Ureter (tissue), 1 donor: ENCODE measurements at places on chromosomes 11 and 22. TPM values are rescaled to one million over a fixed set of nuclear protein-coding genes. Genes with fewer than 3 reads are reported as not detected.

Gene TEX12
- total RNA-seq, result 0.68 TPM

Gene SAA4
- not detected for total RNA-seq

- no peak for DNase-seq
These were observed 6.1 kb downstream of the MICAL2 start for GRCh38 chr11:12116425-12117032.

- no peak for DNase-seq
These were observed 16.1 kb upstream of the OR52K1 start for GRCh38 chr11:4466131-4466870.

GRCh38 chr11:69375316-69376154 is 81.6 kb downstream of the MYEOV start:
- DNase-seq, result peak; percentile 36

DNA sequence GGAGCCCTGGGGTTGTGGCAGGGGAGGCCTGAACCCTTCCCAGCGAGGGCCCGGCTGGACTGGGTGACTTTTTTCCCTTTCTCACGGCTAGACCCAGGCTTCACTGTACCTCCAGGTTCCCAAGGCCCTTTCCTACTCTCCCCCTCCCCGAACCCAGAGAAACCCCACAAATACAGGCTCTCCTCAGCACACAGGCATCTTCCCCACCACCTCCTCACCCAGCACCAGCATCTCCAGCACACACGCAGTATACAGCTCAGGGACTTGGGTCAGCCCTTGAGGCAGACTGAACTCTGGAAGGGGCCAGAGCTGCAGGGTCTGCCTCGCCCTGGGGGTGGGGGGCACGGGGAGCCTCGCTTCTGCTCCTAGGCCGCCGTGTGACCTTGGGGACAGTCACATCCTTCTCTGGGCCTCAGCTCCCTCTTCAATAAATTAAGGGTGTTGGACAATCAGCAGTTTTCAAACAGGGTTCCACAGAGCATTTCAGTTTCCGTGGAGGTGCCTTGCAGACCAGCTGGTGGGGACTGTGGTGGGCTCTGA is 4.5 kb downstream of the TMPRSS13 start:
- DNase-seq, result no peak

- no peak for DNase-seq
These were observed 29.6 kb downstream of the SOX6 start for GRCh38 chr11:16326679-16327297.

- DNase-seq, result no peak
These were observed 2.4 kb upstream of the HEPHL1 start for GRCh38 chr11:94018721-94019120.

DNA sequence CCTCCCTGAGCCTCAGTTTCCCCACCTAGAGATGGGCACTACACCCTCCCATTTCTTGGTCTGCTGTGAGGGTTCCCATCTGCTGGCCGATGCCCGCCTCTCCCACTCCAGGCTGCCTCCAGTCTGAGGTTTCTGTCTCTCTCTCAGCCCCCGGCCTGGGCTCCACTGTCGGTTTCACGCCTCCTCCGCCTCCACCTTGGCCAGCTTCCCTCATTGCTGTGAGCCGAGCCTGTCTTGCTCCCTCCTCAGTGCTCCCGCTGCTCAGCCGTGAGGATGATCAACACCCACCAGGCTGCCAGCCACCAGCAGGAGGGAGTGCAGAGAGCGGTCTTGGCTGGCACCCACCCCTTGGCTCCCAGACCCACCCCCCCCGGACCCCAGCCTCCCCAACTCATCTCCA is 61.0 kb downstream of the CYTH4 start:
- DNase-seq, result no peak

GRCh38 chr11:114319716-114320328 is 23.6 kb downstream of the NNMT start:
- no peak for DNase-seq
